ENCODE measurements at places on chromosomes 3 and 15.

DNA sequence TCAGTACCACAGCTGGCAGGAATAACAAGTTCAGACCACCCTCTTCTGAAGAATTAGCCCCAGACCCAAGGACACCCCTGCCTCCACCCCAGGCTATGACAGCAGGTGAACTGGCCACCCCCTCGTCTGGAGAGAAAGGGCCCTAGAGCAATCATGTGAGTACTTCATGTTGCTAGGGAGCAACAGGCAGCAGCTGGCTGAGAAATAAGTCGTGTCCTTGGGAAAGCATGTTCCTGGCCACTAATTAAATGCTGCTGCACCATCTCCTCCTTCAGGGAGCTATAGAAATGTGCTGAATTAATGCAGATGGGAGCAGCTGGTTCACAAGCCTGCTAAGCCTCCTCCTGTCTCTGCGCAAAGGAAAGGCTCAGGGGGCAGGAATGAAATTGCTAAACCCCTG lies 31.5 kb downstream of the MRPS11 start:
- DNase-seq: peak; percentile 66

DNA sequence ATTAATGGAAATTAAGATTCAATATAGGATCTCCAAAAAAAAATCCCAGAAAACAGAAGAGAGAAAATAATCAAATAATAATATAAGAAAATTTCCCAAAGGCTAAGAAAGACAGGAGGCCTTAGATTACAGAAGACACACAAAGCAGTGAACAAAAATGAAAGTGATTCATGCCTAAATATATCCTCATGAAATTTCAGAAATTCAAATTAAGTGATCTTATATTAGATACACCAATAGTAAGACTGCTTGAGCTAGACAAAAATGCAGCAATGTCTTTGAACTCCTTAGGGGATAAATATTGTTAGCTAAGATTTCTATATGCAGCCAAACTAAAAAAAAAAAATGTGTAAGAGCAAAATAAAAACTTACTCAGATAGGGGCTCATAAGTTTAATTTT lies 44.6 kb upstream of the ARPP21 start:
- no peak for DNase-seq

GRCh38 chr15:25515633-25516032 lies 76.8 kb upstream of the UBE3A start:
- no peak for DNase-seq

- no peak for DNase-seq
These were observed 36.8 kb downstream of the FNDC3B start for GRCh38 chr3:172076212-172076611.

- no peak for DNase-seq
These were observed 26.8 kb downstream of the KAT2B start for GRCh38 chr3:20066850-20067617.

GRCh38 chr15:27774638-27775037 lies 324.5 kb downstream of the OCA2 start:
- no peak for DNase-seq

DNA sequence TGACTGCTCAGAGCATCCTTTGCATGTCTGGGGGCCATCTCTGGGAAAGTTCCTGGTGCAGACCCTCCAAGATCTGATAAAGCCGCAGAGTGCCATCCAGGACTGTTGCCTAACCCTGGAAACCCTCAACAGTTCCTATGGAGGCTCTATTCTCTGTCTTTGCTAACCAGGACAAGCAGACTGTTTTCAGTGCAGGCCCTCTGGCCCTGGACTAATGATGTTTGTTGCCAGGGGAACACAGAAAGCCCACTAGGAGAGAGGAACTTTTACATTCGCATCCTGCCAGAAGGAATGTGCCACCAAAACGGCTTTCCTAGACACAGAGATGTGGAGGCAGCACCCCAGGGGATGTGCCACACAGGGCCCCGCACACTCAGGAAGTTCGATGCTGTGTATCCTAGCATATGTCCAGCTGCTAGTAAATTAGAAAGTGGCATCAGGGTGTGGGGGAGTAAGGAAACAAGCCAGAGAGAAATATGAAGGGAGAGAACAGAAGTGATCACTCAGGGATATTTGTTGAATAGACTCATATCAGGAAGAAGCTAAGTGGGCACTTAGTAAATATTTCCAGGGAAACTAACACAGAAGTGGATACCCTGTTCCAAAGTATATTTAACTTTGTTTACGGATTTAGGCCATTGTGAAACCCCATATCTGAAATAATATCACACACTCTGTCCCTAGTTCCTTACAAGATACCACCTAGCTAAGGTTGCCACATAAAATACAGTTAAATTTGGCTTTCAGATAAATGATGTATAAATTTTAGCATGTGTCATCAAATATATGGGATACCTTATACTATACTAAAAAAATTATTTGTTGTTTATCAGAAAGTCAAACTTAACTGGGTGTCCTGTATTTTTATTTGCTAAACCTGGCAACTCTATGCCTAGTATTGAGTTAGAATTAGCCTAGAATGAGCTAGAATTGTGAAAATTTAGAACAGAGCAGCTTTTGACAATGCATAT lies 29.9 kb upstream of the TMOD3 start:
- DNase-seq: no peak

DNA sequence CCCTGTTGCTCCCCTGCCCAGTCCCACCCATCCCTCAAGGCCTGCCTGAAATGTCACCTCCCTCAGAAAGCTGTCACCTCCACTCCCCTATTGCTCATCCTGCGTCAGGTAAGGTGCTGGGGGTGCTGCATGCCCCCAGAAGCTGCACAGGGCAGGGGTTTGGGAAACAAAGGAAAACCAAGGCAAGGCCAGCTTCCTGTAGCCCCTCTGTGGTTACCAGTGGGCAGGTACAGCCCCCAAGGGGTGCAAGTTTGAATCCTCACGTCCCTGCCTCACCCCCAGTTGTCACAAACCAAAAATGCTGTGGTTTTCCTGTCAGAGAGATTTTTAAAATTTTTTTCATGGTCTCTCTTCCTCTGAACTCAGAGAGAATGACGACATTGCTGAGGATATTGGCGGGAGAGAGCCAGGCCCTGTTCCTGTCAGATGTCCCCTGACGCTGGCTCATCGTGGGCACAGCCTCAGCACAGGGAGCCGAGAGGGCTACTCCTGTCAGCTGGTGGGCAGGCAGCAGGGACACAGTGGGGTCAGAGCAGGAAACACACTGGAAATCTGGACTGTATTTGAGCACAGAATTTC lies 27.0 kb downstream of the PSTPIP1 start:
- no peak for DNase-seq

GRCh38 chr3:12372741-12373280 lies 83.9 kb downstream of the PPARG start:
- DNase-seq: no peak

DNA sequence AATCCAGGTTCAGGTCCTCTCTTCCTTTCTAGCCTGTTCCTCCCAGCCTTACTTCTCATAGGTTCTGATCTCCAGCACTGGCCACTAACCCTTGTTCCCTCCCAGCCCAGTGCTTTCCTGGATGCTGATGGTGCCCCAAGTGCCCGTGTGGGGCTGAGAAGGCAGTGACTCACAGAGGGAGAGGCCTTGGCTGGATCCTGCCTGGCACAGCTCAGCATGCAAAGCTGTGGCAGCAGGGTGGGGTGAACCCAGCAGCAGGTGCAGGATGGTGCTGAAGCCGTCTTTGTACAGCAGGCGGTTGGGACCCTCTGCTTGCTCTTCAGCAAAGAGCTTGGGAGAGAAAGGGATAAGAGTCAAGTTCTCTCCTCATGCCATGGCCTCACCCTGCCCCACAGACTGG lies 7.6 kb downstream of the LPCAT4 start:
- DNase-seq: no peak

GRCh38 chr15:80034629-80035028 lies 24.8 kb upstream of the ZFAND6 start:
- no peak for DNase-seq

- DNase-seq: no peak
These were observed 12.1 kb downstream of the PRR23E start for GRCh38 chr3:127204841-127205582.

DNA sequence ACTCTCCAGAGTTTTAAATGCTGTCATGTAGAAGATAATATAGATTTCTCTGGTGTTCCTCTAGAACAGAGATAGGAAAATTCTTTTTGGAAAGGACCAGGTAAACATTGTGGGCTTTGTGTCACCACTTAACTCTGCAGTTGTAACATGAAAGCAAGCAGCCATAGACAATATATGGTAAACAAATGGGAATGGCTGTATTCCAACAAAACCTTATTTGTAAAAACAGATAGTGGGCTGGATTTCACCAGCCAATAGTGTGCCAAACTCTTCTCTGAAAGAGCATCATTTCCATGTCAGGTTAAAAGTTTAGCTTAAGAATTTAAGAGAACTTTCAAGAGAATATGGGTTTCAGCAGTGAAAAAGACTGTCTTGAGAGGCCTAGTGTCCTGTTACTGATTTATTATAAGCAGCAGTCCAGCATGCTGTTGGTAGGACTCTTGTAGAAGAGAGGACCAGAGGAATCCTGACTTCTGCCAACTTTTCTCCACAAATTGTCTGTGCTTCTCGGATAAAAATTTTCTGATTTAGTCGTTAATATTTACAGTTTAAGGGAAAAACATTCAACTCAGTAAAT lies 107.7 kb downstream of the TCF12 start:
- DNase-seq: no peak

- DNase-seq: no peak
These were observed 1145.5 kb downstream of the TBL1XR1 start for GRCh38 chr3:176051766-176052165.

GRCh38 chr15:93331545-93332167 lies 242.6 kb upstream of the RGMA start:
- DNase-seq: no peak

GRCh38 chr3:62982795-62983455 lies 107.7 kb upstream of the CADPS start:
- DNase-seq: no peak

DNA sequence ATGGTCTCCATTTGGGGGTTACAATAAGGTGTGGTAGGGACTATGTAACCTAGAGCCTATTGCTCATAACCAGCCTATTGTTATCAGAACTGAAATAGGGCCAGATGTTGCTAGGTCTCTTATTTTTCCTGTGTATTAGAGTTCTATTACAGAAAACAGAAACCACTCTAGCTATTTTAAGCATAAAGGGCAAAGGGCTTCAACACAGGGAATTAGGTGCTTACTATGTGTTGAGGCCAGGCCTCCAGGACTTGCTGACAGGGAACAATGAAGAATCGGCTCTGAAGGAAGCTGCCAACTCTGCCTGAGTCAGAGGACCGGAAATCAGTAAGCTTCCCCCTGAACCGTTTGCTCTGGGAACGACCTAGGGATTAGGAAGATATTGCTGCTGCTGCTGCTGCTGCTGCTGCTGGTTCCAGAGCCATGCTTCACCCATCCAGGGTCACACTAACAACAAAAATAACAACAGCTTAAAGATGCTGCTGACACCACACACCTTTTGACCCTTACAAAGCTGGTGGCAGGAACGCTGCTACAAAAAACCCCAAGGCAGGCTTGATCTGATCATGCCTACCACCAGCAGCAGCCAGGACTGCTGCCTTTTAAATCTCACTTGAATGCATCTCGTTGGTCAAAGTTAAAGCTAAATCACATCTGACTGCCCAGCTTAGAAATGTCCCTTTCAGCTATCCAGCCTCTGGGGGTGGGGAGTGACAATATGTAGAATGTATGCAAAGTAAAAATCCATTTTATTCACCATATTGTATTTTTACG lies 276.9 kb upstream of the IL12A start:
- DNase-seq: no peak

Data from NCI-H187 treated with DMSO at 0.1 percent for 48 hours (cell line).